ENCODE measurements at places on chromosomes 7 and 10.

DNA sequence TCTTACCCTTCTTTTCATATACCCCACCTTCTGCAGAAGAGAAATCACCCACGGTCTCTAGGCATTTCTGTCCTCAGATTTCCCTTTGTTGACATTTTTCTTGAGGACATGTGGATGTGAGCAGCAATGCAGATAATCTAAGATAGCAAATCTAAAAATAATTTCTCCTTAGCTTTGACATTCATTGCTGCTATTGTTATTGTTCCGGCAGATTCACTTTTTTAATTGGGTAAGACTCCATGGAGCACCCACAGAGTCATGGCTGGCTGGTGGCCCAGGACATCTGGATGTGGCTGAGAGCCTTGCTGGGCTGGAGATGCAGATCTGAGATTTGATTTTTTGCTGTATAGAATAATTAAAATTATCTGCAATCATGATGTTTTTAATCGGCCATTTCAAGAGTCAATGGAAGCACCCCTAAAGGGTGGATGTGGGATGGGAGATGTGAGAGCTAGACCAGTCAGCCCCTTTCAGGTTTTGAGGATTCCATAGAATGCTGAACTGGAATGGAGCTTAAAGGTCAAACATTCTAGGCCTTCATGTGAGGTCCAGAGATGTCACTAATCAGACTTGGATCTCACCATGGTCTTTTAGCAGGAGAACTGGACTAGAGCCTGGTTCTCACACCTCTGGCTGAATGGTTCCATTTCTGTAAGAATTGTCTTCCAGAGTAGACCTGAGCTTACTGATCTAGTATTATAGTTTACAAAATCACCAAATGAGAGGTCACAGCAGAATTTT, 37.5 kb downstream of the TAS2R41 start:
- no peak for DNase-seq

DNA sequence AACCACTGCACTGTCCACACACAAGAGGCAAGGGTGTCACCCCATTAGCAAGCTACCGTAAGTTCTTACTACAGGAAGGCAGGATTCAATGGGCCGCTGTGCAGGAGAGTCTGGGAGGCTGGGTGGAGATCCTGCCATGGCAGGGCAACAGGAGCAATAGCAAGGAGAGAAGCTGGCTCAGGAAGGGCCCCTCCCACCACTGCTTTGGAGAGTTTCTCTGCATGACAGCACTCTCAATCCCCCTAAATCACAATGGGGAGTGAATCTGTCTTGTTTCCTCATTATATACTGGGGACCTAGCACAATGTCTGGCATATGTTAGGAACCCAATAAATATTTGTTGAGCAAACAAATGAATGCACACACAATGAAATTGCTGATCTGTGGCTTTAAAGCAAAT, 83.2 kb upstream of the SFMBT2 start:
- DNase-seq: no peak

DNA sequence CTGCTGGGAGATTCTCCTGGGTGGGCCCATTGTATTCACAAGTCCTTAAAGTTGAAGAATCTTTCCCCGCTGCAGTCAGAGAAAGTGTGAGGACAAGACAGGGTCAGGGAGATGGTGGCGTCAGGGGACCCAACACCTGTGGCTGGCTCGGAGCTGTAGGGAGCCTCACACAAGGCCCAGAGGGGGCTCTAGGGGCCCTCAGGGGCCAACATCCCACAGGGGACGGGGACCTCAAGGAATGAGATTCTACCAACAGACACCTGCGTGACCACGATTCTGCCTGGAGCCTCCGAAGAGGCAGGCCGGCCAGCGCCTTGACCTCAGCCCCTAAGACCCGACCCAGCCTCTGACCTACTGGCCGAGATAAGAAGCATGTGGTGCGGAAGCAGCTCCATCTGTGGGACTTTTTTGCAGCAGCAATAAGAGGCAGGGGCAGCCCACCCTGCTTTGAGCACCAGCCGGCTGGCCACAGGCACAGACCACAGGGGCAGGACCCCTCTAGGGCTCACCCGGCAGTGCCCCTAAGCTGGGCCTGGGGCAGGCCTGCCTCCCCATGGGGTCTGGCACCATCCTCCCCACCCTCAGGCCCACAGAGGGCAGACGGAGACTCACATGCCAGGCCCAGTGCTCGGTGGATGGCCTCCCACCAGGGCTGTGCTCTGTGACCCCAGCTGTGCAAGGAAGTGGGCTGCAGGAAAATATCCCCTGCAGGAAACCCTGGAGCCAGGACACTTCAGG, 13.2 kb downstream of the RASGEF1A start:
- DNase-seq: no peak

GRCh38 chr10:31759124-31759798, 169.4 kb downstream of the ARHGAP12 start:
- peak; percentile 85 for DNase-seq

DNA sequence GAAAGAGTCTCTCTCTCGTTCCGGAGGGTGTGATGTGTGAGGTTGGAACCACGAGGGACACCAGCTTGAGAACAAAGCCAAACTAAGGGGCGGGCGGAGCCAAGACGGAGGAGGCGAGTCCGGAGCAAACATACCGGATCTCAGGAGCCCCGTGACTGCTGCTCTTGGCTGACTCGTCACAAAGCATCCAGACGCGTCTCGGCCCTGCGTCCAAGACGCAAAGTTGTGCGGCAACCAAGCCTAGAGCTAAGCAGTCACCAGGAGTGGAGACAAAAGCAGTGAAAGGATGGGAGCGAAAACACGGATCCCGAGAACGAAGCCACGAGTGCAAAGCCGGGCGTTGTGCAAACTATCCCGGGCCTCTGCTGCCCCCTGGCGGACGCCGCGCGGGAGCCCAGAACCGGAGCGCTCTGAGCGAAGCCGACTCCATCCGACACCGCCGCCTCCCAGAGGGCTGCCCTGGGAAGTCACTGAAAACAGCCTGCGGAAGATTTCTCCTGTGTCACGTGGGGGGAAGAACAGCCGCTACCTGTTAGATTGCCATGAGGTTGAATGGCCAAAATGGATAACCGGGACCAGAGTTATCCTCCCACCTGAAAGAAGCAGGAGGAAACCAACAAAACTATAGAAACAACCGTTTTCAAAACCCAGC, 46.4 kb upstream of the TMEM72 start:
- peak; percentile 94 for DNase-seq

- no peak for DNase-seq
These were observed 27.5 kb downstream of the LMBR1 start for GRCh38 chr7:156865493-156865892.

DNA sequence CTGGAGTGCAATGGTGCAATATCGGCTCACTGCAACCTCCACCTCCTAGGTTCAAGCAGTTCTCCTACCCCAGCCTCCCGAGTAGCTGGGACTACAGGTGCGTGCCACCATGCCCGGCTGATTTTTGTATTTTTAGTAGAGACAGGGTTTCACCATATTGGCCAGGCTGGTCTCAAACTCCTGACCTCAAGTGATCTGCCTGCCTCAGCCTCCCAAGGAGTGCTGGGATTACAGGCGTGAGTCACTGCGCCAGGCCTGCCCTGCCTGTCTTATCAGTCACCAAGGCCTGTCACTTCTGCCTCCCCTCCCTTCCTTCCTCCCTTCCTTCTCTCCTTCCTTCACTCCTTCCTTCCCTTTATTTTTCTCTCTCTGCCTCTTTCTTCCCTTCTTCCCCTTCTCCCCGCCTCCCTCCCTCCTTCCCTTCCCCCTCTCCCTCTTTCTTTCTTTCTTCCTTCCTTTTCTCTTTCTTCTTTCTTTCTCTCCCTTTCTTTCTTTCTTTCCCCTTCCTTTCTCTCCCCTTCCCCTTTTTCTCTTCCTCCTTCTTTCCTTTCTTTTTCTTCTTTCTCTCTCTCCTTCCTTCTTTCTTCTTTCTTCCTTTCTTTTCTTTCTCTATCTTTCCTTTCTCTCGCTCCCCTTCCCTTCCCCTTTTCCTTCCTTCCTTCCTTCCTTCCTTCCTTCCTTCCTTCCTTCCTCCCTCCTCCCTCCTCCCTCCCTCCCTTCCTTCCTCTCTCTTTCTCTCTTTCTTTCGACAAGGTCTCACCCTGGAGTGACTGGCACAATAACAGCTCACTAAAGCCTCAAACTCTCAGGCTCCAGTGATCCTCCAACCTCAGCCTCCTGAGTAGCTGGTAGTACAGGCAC, 3.1 kb upstream of the ST7 start:
- no peak for DNase-seq

DNA sequence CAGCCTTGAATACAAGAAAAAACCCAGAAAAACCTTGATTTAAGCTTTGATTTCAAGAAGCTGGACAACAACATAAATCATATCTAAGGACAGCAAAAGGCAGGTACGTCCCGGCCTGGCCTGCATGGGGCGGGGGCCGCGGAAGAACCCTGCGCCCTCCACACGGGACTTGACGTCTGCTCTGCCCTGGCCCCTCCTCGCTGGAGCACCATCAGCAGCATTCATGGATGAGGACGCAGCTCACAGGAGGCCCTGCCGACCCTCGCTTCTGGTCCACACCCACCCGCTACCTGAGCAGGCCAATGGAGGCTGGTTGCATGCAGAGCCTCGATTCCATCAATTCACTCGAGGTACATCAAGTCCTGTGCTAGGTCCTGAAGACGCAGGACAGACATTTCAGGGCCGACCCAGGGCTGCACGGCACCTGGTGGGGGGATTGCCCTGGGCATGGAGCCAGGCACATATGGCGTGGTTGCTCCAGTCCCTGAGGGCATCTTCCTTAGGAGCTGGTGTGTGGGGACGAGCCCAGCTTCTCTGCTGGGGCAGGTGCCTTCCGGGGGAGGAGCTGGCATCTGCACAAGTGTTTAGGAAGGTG, 63.1 kb upstream of the NKX6-2 start:
- no peak for DNase-seq

DNA sequence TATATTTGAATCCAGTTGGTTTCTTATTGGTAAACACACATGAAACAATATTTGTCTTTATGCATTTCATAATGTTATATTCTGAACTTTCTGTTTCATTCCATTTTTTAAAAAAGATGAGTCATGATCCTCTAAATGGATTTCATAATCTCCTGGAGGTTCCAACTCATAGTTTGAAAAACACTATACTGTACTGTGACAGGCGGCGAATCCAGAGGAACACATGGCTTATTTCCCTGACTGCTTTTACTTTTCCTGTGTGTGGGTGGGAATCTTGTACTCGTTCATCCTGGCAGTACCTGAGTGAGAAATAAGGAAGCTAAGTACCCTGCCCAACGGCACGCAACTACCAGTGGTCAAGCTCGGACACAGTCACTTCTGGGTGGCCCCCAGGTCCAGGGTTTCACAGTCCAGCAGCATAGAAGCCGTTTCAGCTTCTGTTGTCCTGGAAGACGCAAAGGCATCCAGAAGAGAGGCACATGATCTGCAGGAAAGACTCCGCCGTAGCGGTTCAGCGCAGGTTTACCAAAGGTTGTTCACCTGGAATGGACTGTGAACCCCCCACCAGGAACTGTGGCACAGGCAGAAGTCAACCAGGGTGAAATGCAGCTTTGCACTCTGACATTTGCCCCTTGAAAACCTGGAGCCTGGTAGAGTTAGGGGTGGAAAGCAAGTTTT, 117.7 kb downstream of the CCNY start:
- peak; percentile 37 for DNase-seq

DNA sequence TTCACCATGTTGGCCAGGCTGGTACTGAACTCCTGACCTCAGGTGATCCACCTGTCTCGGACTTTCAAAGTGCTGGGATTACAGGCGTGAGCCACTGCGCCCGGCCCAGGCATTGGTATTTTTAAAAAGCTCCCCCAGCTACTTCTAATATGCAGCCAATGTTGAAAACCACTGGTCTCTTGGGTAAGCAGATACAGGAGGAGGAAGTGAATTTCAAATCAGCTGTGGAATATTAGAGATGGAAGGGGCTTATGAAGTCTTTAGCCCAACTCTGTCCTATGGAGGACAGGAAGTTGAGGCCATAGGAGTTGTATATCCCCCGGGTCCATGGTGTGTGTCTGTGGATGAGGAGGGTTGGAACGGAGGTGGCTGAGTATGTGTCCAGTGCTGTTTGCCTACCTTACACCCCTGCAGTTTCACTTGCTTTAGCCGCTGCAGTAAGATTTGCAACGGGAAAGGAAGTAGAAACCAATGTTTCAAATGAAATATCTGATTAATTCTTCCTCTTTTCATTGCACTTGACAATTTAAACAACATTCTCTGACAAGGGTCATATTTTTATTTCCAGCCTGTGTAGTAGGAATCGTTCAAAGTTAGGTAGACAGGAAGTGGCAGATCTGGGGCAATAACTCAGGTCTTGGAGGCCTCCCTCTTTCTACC, 3.4 kb downstream of the PDE6C start:
- peak; percentile 55 for DNase-seq

- DNase-seq: peak; percentile 80
These were observed at the start of gene HIPK2 for GRCh38 chr7:139777948-139778841. Gene HIPK2 (minus strand): TSS chr7:139777998. CDS start chr7:139777623, 375 bp downstream.

GRCh38 chr7:142488842-142489241, 231.0 kb upstream of the PRSS58 start:
- no peak for DNase-seq

GRCh38 chr7:12391922-12392615, 11.6 kb downstream of the VWDE start:
- DNase-seq: no peak

- DNase-seq: peak; percentile 75
These were observed at the start of gene FBXW4 for GRCh38 chr10:101694674-101695403. Gene FBXW4 (minus strand): TSS chr10:101695170. CDS start chr10:101695105, 65 bp downstream.

DNA sequence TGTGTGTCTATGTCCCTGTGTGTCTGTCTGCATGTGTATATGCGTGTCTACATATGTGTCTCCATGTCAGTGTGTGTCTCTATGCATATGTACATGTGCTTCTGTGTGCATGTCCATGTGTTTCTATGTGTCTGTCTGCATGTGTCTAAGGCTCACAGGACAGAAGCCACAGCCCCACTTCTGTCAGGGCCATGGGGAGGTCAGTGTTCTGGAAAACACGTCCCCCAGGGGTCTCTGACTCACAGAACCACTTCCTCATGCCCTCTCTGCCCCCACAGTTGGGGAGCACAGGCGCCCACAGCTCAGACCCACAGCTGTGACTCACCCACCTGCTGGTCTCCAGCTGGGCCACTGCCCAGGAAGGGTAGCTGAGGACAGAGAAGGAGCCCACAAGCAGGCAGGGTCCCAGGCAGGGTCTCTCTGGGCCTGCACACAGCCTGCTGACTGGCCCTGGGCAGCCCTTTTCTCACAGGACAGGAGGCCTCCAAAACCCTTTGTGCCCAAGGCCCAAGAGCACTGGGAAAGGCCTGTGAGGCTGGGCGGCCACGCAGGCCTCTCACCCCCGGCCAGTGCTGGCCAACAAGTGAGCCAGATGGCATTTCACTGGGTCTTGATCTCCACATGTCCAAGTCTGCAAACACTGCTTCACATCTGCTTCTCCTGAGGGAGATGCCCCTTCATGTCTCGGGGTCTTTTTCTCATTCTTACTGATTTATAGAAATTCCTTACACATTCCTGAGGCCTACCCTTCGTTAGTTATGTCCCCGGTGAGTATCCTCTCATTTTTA, 102.9 kb upstream of the FAM20C start:
- peak; percentile 96 for DNase-seq

- DNase-seq: no peak
These were observed 24.4 kb downstream of the BAG3 start for GRCh38 chr10:119675483-119676170.

DNA sequence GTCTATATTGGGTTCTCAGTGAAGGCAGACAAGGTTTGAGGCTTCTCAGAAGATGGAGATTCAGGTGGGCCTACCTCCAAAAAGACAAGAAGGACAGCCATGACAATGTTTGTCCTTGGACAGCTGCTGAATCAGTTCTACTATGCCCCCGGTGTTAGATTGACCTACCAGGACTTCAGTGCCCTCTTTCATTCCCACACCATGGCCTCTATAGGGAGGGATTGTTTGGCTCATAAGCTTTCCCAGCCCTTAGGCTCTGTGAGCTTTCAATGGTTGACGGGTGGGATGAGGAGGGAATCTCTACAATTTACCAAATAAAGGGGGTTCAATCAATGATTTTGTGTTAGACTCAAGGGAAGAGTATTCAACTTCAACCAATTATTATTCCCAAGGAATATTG, 23.4 kb upstream of the RAPGEF5 start:
- no peak for DNase-seq
